ENCODE measurements at places on chromosomes 7 and 10.

DNA sequence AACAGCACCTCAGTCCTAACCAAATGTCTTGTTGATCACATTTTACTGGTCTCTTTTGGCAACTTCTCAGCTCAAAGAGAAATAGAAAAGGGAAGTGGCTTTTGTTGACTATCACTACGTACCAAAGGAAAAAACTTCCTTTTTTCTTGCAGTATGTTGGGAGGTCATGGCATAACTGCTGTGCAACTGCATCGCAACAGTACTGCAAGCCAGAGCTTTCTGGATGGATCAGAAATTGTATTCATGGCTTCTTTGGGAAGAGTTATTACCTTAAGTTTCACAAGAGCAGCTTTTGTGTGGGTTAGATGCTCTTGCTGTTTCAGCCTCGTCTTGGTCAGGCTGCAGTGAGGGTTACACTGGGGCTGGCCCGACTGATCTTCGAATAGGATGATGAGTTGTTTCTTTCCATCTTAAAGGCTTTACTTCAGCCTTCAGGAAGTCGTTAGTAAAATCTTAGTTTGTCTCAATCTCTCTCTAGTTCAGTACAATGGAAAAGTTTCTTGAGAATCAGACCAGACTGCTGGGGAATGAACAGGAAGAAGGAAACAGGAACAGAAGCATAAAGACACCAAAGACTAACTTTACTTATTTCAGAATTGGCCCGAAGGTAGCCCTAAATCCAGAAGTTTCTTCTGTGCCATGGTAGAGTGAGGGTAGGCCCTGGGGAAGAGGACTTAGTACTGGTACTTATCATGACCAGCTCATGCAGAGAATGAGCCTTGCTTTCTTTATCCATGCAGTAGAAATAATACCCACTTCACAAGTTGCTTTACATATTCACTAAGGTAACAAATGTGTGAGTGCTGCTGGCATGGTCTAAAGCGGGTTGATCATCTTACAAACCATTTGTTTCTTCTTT is 153.6 kb downstream of the CELF2 start:
- no peak for DNase-seq

GRCh38 chr10:91745090-91745831 is 53.0 kb upstream of the TNKS2 start:
- DNase-seq, result no peak

DNA sequence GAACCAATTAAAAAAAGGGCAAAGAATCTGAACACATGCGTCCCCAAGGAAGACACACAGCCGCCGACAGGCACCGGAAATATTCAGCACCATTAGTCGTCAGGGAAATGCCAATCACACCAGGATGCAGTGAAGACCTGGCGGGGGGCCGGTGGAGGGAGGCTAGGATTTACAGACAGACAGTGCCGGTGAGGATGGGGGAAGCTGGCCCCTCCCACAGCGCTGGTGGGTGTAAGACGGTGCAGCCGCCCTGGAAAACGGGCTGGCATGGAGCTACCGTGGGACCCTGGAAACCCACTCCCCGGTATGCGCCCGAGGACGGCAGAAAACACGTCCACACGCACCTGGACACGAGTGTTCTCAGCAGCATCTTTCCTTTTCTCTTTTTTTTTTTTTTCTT is 4.8 kb upstream of the ADAP1 start:
- DNase-seq, result no peak

DNA sequence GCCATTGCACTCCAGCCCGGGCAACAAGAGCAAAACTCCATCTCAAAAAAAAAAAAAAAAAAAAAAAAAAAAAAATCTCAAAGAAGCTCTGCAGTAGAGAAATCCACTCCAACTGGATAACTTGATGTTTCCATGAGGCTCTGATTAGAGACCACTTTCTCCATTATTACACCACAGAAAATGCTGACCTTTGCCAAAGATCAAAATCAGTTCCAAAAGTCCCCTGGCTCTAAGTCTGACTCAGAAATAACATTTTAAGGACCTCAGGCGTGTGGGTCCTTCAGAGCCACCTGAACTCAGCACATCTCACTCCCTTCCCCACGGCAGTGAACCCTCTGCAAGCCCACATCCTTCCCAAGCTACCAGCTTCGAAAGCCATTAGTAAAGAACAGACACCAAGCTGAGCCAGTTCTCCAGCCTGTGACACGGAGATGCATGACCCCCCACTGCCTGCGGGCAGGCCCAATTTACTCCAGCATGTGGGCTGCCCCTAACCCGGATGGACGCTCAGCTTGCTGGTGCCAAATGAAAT is 13.8 kb upstream of the TMEM120A start:
- no peak for DNase-seq

GRCh38 chr7:23343806-23344475 is 44.8 kb downstream of the MALSU1 start:
- no peak for DNase-seq

DNA sequence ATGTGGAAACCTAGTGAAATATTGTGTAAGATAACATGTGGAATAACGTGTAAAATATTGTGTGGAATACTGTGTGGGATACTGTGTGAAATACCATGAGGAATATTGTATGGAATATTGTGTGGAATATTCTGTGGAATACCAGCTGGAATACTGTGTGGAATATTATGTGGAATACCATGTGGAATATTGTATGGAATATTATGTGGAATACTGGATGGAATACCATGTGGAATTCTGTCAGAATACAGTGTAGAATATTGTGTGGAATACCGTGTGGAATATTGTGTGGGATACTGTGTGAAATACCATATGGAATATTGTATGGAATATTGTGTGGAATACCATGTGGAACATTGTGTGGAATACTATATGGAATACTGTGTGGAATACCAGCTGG is 134.6 kb upstream of the CHST15 start:
- no peak for DNase-seq
